Thoracic aorta (tissue), 2 donors: ENCODE measurements at places on chromosomes 11 and 22. TPM values are rescaled to one million over a fixed set of nuclear protein-coding genes. Genes with fewer than 3 reads are reported as not detected.

Gene MS4A13
- not detected for total RNA-seq

- no peaks in the 10 kb centered on the region for H3K27me3 ChIP-seq
- H3K4me3 ChIP-seq = no peak overlapping the region
- H3K36me3 ChIP-seq = no peaks in the 10 kb centered on the region
- DNase-seq = no peak
These were observed 489.4 kb downstream of the KCNA4 start for GRCh38 chr11:29527391-29527936.

GRCh38 chr11:27934830-27935145 lies 173.2 kb downstream of the KIF18A start:
- no peak overlapping the region for H3K4me3 ChIP-seq
- no peaks in the 10 kb centered on the region for H3K36me3 ChIP-seq
- no peaks in the 10 kb centered on the region for H3K4me1 ChIP-seq
- no peak for DNase-seq
- H3K27ac ChIP-seq = no peak overlapping the region

Gene RASD2
- total RNA-seq = 14.0 TPM

GRCh38 chr11:126929179-126930061 lies 71.2 kb downstream of the KIRREL3 start:
- no peaks in the 10 kb centered on the region for H3K36me3 ChIP-seq
- H3K27ac ChIP-seq = no peak overlapping the region
- H3K4me1 ChIP-seq = no peaks in the 10 kb centered on the region
- DNase-seq = no peak
- no peak overlapping the region for H3K4me3 ChIP-seq
- no peaks in the 10 kb centered on the region for H3K27me3 ChIP-seq

- no peaks in the 10 kb centered on the region for H3K36me3 ChIP-seq
- peak overlapping the region; percentile 20 for H3K4me3 ChIP-seq
- no peaks in the 10 kb centered on the region for H3K27me3 ChIP-seq
- H3K27ac ChIP-seq = peak overlapping the region; percentile 58
These were observed 3.0 kb upstream of the PACSIN3 start for GRCh38 chr11:47189100-47189834.

DNA sequence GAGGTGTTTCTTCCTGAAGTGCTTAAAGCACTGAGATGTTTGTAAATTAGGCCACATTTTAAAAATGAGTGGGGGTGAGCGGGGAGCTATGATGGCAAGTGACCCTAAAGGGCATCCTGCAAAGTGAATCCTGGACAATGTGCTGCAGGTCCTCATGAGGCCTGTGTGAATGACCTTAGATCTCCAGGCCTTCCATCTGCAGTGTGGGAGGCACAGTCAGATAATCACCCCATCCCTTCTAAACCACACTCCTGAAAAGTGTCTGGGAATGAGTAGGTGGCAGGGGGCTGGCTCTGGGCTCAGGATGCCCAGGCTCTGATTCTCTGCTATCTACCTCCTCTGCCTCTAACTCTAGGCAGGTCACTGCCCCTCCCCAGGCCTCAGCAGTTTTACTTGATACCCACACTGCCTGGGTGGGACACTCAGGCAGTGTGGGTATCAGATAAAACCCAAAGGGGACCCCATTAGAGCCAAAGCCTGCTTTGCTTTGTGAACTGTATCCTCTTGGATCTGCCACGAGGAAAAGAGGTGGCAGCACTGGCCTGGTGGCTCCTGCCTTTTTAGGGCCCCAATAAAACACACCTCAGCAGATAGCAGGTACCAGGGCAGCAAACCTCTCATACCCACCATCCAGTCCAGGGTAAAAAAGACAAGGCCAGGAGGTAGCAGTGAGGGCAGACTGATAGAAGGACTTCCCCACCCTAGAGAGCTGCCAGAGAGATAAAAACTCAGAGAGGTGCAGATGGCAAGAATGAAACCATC lies 10.5 kb downstream of the STARD10 start:
- H3K4me3 ChIP-seq = no peak overlapping the region
- H3K4me1 ChIP-seq = peaks cover 10% of the 10 kb centered on the region
- H3K36me3 ChIP-seq = no peaks in the 10 kb centered on the region
- no peak overlapping the region for H3K27ac ChIP-seq

Gene SEC14L2
- 6.4 TPM for total RNA-seq

GRCh38 chr22:31268281-31268680 lies 24.0 kb downstream of the PIK3IP1 start:
- no peak overlapping the region for H3K27ac ChIP-seq
- no peak overlapping the region for H3K4me3 ChIP-seq
- peaks cover 37% of the 10 kb centered on the region for H3K36me3 ChIP-seq
- no peaks in the 10 kb centered on the region for H3K4me1 ChIP-seq

DNA sequence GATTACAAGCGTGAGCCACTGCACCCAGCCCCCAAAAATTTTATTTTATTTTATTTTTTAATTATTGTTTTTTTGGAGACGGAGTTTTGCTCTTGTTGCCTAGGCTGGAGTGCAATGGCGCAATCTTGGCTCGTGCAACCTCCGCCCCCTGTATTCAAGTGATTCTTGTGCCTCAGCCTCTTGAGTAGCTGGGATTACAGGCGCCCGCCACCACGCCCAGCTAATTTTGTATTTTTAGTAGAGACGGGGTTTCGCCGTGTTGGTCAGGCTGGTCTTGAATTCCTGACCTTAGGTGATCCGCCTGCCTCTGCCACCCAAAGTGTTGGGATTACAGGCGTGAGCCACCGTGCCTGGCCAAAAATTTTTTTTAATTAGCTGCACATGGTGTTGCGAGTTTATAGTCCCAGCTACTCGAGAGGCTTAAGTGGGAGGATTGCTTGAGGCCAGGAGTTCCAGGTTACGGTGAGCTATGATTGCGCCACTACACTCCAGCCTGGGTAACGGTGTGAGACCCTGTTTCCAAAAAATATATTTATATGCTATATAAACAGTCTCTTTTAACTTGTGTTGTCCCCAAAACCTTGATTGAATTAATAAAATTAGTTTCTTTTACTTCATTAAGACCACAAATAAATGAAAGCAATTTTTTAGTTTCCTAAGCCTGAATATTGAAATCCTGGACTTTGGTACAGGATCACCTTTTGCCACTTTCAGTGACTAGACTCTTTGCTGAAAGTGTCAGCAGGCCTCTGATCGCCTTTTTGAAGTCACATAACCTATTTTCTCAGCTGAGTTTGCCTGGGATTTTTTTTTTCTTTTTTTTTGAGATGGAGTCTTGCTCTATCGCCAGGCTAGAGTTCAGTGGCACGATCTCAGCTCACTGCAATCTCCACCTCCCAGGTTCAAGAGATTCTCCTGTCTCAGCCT lies 16.2 kb downstream of the ATG13 start:
- no peak overlapping the region for H3K4me3 ChIP-seq
- no peak for DNase-seq
- H3K27ac ChIP-seq = no peak overlapping the region
- no peaks in the 10 kb centered on the region for H3K4me1 ChIP-seq
- peaks cover 11% of the 10 kb centered on the region for H3K36me3 ChIP-seq

Gene PRG3
- not detected for total RNA-seq

DNA sequence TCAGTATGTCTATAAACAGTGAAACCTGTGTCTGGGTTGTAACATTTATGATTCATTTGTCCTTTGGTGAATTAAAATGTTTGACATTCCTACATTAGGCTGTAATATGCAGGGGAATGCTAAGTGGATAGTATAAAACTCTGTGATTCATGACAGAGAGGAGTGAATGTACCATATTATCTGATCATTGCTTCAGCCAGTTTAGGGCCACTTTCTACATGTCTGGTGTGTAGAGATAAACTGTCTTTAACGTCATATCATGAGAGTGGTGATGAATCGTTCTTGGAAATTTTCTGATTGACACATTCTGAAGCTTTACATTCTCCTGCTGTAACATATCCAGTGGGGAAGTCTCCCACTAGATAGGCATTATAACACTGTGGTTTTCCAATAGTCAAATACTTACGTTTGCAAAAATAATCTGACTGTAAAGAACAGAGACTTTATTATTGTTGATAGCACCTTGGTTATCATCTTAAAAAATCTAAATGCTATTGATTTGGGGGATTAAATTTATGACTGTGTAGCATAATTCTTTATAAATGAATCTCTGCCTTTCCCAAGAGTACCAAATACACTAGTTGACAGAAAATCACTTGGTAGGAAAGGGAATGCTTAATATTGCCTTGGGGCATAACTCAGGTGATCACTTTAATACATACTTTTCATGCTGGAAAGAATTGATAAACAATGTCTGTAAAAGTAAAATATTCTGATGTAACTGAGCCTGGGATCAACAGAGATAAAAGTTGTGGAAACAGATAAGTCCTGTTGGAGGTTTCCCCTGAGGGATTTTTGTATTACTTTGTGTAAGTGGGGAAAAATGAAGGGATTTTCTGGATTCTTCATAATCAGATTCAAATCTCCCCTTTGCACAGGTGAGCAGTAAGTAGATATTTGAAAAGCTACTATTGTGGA lies 427.9 kb downstream of the JRKL start:
- no peak overlapping the region for H3K27ac ChIP-seq
- no peak overlapping the region for H3K4me3 ChIP-seq
- H3K27me3 ChIP-seq = no peaks in the 10 kb centered on the region
- no peaks in the 10 kb centered on the region for H3K4me1 ChIP-seq
- H3K36me3 ChIP-seq = no peaks in the 10 kb centered on the region
- no peak for DNase-seq

Gene SCUBE1
- total RNA-seq = 6.0 TPM

DNA sequence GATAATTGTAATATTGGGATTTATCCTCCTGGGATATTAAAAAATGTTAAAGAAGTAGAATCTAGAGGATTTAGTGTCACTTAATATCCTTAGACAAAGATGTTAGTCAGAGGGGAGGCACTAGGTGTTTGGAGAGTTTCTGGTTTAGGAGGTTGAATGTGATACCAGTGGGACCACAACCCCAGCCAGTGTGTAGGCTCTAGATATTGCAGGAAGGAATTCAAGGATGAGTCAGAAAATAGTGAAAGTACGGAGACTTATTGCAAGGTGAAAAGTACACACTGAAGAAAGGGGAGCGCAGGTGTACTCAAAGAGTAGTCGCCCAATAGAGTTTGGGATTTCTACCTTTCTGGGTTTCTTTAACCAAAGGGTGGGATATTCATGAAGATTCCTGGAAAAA lies 5.7 kb upstream of the TMEM41B start:
- no peaks in the 10 kb centered on the region for H3K27me3 ChIP-seq
- no peak for DNase-seq
- H3K4me3 ChIP-seq = no peak overlapping the region
- peaks cover 3% of the 10 kb centered on the region for H3K4me1 ChIP-seq
- H3K36me3 ChIP-seq = no peaks in the 10 kb centered on the region

DNA sequence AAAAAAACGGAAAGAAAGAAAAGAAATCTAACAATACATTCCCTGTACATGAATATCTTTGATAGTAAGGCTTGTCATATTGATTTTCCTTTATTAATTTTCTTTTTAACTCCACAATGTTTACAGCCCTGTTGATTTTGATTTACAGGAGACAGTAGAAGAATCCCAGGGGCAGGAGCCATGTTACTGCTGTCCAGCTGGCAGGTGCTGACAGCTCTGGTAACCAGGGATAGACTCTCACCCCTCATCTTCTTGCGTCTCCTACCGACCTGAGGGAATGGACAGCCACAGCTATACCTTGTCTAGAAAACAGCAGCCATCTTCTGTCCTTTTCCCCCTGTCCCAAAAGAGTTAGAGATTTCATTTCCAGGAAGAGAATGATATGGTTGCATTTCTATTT lies 37.4 kb downstream of the PRDM10 start:
- no peak overlapping the region for H3K27ac ChIP-seq
- peaks cover 6% of the 10 kb centered on the region for H3K36me3 ChIP-seq
- no peaks in the 10 kb centered on the region for H3K4me1 ChIP-seq
- DNase-seq = no peak
- H3K27me3 ChIP-seq = no peaks in the 10 kb centered on the region
- H3K4me3 ChIP-seq = no peak overlapping the region

DNA sequence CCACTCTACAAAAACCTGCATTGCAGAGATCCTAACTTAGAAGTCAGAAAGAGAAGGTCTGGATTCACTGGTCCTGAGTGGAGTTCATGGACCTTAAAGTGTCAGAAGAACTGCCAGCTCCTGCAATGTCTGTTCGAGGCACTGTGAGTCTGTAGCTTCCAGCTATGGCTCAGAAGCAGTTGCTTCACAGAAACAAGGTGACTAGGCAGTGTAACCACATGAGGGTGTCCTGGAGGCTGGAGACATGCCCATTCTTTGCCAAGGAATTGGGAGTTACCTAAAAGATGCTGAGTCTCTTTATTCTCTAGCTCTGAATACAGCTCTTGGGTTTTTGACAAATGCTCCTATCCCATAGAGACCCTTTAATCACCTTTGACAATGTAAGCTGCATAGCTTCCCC lies 130.5 kb downstream of the SPON1 start:
- H3K36me3 ChIP-seq = no peaks in the 10 kb centered on the region
- H3K27ac ChIP-seq = no peak overlapping the region
- no peaks in the 10 kb centered on the region for H3K27me3 ChIP-seq
- H3K4me3 ChIP-seq = no peak overlapping the region

DNA sequence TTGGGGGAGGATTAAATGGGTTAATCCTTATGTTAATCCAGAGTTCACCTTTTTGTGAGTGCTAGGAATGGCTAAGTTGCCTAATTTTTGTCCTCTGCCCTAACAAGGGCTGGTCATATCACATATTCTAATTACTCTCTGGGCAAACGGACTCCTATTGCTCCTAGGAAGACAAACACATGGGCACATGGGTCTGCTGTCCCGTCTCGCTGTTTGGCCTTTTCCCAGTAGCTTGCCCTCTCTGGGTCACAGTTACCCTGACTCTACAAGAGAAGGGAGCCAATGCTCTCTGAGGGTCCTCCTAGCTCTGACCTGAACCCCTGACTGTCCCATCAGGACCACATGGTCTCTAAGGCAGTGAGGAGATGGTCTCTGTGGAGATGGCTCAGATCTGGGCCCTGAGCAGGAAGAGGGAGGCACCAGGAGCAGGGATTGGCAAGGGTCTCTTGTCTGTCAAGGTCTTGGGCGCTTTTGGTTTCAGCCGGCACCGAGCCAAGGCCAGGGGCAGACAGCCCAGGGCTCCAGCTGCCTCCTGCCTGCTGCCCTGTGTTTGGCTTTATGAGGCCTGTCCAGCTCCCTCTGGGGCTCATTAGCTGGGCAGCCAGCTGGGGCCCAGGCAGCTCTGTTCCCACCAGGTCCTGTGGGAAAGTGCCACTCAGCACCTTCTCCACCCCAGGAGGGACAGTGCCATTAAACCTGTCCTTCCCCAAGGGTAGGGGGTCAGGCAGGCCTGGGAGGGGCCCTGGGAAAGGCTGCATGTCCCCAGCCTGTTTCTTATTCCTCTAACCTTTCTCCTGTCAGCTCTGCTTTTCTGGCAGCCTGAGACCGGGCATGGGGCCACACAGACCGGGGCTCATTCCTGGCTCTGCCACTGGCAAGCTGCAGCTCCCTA lies 559.9 kb downstream of the MN1 start:
- no peaks in the 10 kb centered on the region for H3K27me3 ChIP-seq
- no peak overlapping the region for H3K4me3 ChIP-seq
- DNase-seq = no peak
- H3K4me1 ChIP-seq = peaks cover 53% of the 10 kb centered on the region
- H3K36me3 ChIP-seq = no peaks in the 10 kb centered on the region

DNA sequence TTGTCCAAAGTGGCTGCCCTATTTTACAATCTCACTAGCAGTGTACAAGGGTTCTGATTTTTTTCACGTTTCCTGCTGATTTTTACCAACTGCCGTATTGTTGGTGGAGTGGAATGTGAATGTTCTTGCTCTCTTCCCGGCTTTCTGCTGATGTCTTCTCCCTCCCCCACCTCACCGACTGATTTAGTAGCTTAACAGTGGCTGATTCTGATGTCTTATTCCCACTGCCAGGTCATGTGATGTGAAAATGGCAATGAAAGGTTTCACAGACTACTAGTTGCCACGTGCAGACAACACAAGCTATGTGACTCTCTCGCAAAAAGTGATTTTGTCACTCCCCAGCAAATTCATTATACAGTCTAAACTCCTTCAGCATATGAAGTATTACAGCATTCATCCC lies 17.3 kb upstream of the NEU3 start:
- H3K27me3 ChIP-seq = no peaks in the 10 kb centered on the region
- H3K36me3 ChIP-seq = peaks cover 40% of the 10 kb centered on the region
- no peak overlapping the region for H3K27ac ChIP-seq
- H3K4me3 ChIP-seq = no peak overlapping the region
- H3K4me1 ChIP-seq = no peaks in the 10 kb centered on the region
